GM03348 (cell line): ENCODE measurements at places on chromosomes 3 and 15.

DNA sequence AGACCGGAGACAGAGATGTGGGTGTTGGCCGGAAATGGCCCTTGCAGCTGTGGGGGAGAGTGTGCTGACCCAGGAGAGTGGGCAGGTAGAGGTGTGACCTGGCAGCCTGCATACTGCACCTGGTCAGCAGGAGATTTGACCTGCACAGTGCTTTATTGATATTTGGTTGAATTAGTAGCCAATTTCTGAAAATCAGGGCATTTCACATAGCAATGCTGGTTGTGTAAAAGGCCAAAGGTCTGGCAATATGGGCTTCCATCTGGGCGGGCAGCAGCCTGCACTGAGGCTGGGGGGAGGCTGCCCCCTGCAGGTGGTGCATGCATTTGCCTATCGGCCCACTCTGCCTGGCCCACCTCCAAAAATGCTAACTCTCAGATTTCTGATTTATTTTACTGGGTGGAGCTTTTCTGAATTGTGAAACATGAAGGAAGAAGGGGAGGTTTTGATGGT is 9.4 kb upstream of the MGLL start:
- DNase-seq = peak; percentile 73

- no peak for DNase-seq
These were observed 67.6 kb downstream of the TP63 start for GRCh38 chr3:189698811-189699210.

- DNase-seq = no peak
These were observed 21.3 kb downstream of the ADGRG7 start for GRCh38 chr3:100630664-100631063.

DNA sequence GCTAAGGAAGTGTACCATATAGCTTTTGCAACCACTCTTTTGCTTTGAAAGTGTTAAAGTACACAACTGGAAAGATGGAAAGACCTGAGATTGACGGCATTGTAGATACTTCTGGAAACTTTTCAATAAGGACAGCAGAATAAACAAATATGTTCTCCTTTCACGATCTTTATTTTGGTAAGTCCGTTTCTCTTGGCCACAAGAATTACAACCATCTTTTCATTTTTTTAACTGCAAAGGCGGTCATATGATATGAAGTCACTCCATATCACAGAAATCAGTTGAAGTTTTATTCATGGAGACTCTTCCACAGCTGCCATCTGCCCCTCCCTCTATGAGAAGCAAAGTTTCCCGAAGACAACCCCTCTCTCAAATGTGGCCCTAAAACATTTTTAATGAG is 303.4 kb upstream of the ICE2 start:
- no peak for DNase-seq

DNA sequence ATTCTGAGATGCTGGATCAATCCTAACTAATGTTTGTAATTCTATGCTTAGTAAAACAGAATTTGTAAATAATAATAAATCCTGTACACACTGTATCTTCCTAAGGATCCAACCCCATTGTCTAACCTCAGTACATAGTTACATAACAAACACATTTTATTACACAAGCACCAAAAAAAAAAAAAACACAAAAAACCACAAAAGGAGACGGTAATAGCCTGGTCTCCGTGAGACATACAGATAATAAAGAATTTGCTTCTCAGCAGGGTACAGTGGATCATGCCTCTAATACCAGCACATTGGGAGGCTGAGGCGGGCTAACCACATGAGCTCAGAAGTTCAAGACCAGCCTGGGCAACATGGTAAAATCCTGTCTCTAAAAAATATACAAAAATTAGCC is 558.7 kb downstream of the MAGI1 start:
- DNase-seq = no peak

DNA sequence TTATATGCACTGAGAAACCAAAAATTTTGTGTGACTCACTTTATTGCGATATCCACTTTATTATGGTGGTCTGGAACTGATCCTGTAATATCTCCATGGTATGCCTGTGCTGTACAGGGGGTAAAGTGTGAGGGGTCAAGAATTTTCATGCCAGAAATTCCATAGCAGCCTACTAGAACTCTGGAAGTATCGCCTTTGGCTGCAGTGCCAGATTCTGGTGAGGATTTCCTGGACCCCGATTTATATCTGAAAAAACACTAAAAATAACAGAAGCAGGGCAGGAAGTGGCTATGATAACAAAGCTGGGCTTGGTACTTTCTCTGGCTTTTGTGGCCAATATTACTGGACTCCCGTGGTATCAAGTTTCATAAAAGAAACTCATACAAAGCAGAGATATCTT is 36.4 kb downstream of the CCDC80 start:
- peak; percentile 65 for DNase-seq

- DNase-seq = peak; percentile 39
These were observed 30.3 kb upstream of the SEC13 start for GRCh38 chr3:10351013-10351735.

GRCh38 chr3:99509224-99509623 is 129.2 kb upstream of the COL8A1 start:
- DNase-seq = peak; percentile 32

DNA sequence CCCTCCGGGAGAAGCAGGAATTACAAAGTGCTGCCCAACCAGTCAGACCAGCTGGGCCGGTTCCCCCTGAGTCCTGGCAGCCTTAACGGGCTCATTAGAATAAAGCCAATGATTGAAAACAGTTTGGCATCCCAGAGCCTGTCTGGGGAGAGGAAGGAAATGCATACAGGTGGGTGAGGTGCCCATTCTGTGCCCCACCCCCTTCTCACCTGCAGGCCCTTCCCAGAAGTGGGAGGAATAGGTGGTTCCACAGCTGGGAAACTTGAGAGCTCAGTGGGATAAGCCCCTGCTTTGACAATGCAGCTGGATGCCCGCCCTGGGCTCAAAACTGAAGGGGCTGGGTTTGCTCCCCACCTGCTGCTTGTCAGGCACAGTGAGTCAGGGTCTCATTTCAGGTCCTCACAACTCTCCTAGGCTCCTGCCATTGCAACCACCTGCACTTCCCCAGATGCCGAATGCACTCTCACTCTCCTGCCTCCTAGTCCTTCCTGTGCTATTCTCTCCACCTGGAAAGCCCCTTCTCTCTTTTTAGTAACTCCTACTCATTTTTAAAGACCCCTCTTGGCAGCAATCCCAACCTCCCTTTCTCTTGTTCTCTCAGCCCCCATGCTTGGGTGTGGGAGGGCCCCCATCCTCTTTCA is 5.5 kb upstream of the BUB1B start:
- no peak for DNase-seq
